CD8-positive, alpha-beta T cell (primary cell): ENCODE measurements at places on chromosomes 1 and 21.

DNA sequence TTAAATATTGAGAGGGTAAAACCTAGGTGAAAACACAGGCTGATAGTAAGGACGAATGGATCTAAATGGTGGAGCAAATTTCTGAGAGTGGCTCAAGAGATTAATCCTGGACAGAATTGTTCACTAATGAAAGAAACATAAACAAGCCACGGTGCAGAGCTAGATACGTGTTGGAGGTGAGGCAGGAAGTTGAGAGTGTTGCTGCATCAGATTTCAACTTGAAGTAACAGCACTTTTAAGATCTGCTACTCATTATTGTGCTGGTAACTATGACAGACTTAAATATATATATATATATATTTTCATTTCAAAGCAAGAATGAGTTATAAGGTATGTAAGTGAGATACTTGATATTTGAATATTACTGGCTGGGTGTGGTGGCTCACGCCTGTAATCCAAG, 64.9 kb downstream of the PTGS2 start:
- no peak for DNase-seq

GRCh38 chr1:109161858-109162606, 48.1 kb downstream of the ELAPOR1 start:
- no peak for DNase-seq

- no peak for DNase-seq
These were observed 587.7 kb downstream of the PTPRU start for GRCh38 chr1:29824025-29824424.

DNA sequence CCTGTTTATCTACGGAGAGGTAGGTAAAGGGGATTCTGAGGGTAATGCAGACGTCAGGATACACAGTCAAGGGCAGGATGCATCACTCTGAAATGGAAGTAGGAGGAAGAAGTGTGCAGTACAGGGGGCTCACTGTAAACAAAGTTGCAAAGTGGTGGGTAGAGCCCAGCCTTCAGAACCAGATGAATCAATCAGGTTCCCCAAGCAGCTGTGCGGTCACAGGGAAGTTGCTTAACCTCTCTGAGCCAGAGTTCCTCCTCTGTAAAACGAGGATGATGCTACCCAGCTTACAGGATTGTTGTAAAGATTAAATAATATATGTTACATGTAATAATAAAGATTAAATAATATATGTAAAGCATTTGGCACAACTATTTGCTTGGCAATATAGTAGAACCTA, 13.5 kb upstream of the MYOM3 start:
- DNase-seq: no peak

DNA sequence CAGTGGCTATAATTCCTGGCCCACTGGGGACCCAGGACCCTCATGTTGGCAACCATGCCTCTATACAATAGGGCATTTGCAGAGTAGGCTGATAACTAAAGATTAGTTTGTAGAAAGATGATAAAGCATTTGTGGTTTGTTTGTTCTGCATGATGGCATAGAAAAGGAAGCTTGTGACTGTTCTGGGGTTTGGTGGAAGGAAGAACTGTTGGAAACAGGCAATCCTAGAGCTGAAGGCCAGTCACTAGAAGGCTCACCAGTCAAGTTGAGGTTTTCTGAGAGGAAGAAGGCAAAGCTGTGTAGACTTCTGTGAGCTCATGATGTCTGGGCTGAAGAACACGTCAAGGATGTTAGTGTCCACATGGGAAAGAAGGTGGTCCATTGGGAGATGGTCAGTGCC, 140.3 kb upstream of the VANGL1 start:
- no peak for DNase-seq

DNA sequence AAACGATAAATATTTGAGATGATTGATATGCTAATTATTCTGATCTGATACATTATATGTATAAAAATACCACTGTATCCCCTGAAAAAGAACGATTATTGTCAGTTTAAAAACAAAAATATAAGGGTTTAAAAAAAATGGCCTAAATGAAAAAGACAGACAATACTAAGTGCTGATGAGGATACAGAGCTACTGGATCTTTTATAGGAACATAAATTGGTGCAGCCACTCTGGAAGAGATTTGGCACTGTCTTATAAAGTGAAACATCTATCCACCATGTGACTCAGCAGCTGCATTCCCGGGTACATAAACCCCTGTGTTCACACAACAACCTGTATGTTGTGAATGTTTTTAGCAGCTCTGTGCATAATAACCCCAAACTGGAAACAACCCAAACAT, 44.2 kb downstream of the KAZN start:
- DNase-seq: no peak

GRCh38 chr1:61588736-61589672, 135.9 kb downstream of the TM2D1 start:
- peak; percentile 54 for DNase-seq

DNA sequence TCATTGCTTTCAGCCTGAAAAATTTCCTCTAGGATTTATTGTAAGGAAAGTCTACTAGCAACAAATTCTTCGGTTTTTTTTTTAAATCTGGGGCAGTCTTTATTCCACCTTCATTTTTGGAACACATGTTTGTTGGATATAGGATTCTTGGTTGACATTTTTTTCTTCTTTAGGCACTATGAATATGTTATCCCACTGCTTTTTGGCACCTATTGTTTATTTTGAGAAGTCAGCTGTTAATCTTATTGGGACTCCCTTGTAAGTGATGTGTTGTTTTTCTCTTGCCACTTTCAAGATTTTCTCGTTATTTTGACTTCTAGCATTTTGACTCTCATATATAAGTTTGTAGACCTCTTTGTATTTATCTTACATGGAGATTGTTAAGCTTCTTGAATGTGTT, 99.3 kb downstream of the NPHS2 start:
- DNase-seq: no peak

- no peak for DNase-seq
These were observed 69.6 kb upstream of the CNTN2 start for GRCh38 chr1:204973449-204973848.

GRCh38 chr1:243542739-243543415, 287.0 kb downstream of the SDCCAG8 start:
- DNase-seq: no peak

- no peak for DNase-seq
These were observed 14.8 kb upstream of the ZNF669 start for GRCh38 chr1:247118946-247119446.
